ENCODE measurements at places on chromosomes 7 and 10. TPM values are rescaled to one million over a fixed set of nuclear protein-coding genes. Genes with fewer than 3 reads are reported as not detected.

ANLN gene
- total RNA-seq = 0.78 TPM

DNA sequence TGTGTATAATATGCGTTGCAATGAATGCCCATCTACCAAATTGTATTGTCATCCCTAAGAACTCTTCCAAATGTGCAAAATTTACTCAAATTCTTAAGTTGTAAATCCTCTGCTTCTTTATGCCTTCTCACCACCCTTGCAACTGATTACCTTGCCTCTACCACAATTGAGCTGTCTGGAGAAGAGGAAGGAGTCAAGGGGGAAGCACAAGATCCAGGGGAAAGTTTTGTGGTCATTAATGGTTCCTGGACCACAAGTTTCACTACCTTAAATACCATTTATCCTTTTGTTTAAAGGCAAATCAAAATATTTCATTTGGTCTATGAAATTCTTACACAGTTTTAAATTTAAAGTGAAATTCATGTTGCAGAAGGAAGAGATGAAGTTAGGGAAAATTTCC is 16.7 kb downstream of the CRPPA start:
- no peak overlapping the region for H3K4me3 ChIP-seq
- H3K27me3 ChIP-seq = no peaks in the 10 kb centered on the region
- DNase-seq = no peak

GRCh38 chr10:11279314-11279713 is 261.6 kb downstream of the CELF2 start:
- H3K36me3 ChIP-seq = no peaks in the 10 kb centered on the region
- H3K27ac ChIP-seq = no peak overlapping the region
- no peak for DNase-seq
- no peaks in the 10 kb centered on the region for H3K4me1 ChIP-seq
- no peak overlapping the region for H3K4me3 ChIP-seq

DNA sequence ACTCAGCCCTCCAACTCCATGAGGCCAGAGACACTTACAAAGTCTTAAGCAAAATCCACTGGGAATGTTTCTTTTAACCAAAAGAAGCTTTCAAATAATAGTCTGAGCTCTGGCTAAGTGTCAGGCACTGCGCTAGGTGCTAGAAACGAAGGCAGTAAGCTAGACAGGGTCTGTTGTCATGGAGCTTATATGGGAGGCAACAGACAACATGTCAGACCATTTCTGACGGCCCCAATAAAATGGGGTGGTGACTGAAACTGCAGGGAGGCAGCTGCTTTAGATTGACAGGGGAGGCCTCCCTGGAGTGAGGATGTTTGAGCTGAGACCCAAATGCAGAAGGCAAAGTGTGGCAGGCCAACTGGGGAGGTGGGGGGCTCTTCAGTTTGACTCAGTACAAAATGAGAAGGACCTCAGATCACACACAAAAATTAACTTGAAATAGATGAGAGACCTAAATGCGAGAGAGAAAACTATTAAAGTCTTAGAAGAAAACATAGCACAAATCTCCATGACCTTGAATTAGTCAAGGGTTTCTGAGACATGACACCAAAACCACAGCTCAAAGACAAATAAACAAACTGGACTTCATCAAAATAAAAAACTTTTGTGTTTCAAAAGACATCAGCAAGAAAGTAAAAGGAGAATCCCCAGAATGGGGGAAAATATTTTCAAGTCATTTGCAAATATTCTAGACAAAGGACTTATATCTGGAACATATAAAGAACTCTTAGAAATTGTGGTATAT is 40.6 kb downstream of the SH3PXD2A start:
- no peak overlapping the region for H3K4me3 ChIP-seq
- no peak overlapping the region for H3K27ac ChIP-seq
- DNase-seq = no peak
- no peaks in the 10 kb centered on the region for H3K27me3 ChIP-seq

FAM20C gene
- 26.0 TPM for total RNA-seq

DNA sequence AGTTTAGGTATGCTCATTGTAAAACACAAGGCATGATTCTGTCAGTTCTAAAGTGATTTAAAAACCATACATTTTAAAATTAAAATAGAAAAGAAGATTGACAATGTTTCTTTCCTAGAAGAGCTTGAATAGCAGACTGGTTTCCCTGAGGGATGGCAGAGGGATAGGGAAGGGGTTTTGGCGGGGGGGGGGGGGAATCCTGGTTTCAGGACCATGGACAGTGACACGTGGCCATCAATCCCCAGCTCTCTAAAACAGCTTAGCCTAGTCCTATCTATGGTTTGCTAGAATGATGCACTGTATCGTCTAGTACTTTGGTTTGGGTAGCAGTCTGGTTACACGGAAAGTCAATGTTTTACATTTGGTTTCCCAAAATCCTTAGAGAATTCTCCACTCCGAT is 88.7 kb downstream of the PHYHIPL start:
- H3K4me1 ChIP-seq = no peaks in the 10 kb centered on the region
- DNase-seq = no peak
- no peak overlapping the region for H3K27ac ChIP-seq
- H3K4me3 ChIP-seq = no peak overlapping the region
- no peaks in the 10 kb centered on the region for H3K36me3 ChIP-seq

AMPH gene
- total RNA-seq = 2.6 TPM
